ENCODE measurements at places on chromosomes 5 and 9.

- no peak for DNase-seq
These were observed 17.4 kb upstream of the COL5A1 start for GRCh38 chr9:134624137-134624591.

DNA sequence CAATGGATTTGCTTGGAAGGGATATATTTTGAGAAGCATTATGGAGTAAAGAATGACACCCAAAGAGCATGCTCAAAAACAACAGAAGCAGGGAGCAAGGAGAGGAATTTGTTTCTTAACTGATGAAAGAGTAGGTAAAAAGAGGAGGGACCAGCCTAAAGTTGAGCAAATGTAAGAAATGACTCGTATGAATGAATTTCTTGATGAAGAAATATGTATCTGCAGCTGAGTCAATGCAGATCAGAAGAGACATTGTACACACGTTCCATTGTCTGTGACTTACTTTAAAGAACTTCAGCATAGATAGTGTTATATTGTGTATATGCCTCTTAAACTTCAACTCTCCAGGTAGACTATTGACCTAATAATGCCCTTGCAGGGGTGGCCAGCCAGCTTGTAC, 112.7 kb upstream of the NREP start:
- DNase-seq, result no peak

- no peak for DNase-seq
These were observed 18.7 kb downstream of the RAB14 start for GRCh38 chr9:121182989-121183388.

GRCh38 chr5:55437859-55438206, 96.9 kb downstream of the PLPP1 start:
- no peak for DNase-seq

GRCh38 chr9:1098551-1098950, 48.4 kb downstream of the DMRT2 start:
- DNase-seq, result no peak

DNA sequence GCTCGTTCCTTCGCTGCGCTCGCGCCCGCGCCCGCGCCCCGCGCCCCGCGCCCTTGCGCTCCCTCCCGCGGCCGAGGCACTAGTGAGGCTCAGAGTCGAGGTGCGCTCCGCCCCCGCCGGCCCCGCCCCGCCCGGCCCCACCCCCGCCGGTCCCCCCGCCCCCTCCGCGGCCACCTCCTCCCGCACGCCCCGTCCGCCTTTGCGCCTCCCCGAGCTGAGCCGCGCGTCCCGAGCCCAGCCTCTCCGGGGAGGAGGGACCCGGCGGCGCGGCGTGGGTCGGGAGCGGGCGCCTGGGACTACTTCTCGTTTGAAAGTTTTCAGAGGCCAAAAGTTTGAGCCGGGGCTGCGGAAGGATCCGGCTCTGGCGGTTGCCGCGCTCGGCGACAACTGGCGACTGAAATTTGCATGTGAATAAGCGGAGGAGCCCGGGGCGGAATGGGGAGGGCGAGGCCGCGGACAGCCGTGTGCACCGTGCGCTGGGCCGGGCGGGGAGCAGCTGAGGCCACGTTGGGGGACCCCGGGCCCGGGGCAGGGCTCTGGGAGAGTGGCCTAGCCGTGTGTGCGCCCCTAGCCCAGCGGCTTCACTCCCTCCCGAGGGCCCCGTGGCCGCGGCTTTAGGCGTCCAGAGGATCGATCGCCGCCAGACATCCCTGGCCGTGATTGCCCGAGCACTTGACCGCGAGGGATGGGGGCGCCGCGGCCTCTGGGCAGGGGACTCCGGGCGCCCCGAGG, at the start of gene NOTCH1:
TSS of gene NOTCH1 (minus strand) at position 84 of the 732 bp plus-strand sequence. CDS start 262 bp downstream, outside the sequence.
- peak; percentile 73 for DNase-seq

DNA sequence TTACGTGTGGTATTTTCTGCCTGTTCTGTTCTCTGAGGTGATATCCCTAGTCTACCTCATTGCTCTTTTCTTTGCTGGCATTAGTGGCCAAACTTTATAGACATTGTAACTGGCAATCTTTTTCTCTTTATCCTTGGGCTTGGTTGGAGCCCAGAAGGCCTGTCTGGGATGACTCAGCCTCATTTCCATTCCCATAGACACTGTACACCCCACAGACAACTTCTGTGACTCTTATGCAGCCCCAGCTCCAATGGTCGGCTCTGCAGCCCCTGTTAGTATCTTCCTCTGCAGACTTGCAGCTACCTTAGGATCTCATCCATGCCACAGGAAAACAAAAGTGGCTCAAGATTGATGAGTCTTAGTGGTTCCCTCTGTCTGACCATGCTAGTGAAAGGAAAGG, 79.8 kb downstream of the CFAP95 start:
- DNase-seq, result no peak

DNA sequence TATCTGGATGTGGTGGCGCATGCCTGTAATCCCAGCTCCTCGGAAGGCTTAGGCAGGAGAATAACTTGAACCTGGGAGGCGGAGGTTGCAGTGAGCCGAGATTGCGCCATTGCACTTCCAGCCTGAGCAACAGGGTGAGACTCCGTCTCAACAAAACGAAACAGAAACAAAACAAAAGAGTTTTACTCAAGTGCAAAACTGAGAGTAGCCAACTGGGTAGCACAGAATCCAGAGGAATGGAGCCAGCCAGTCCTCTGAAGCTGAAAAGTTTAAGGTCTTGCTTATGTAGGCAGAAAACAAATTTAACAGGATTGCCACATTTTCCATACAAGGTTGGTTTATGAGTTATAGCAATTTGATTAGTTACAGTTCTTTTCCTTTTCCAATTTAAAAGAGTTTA, 32.0 kb downstream of the SPIN1 start:
- no peak for DNase-seq

GRCh38 chr5:31161781-31162181, 31.7 kb upstream of the CDH6 start:
- DNase-seq, result no peak

DNA sequence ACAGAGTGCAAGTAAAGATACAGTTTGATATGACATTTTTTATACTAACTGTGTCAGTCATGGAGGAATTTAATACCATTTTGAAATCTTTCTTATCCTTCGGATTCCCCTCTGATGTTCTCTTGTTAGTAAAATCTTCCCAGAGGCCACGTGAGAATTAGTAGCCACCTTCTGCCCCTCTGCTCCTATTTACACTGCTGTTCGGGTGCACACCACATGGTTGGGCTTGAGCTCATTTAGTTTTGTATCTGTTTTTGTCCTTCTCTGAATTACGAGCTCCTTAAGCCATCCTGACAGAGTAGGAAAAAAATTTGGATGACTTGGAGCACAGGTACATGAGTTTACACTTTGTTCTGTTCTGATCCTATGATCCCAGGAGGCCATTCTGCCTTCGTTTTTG, 109.7 kb downstream of the SV2C start:
- DNase-seq, result no peak

GRCh38 chr9:109496841-109497225, 1.3 kb downstream of the PTPN3 start:
- DNase-seq, result no peak

GRCh38 chr9:96020792-96021550, 145.5 kb downstream of the ERCC6L2 start:
- peak; percentile 49 for DNase-seq

DNA sequence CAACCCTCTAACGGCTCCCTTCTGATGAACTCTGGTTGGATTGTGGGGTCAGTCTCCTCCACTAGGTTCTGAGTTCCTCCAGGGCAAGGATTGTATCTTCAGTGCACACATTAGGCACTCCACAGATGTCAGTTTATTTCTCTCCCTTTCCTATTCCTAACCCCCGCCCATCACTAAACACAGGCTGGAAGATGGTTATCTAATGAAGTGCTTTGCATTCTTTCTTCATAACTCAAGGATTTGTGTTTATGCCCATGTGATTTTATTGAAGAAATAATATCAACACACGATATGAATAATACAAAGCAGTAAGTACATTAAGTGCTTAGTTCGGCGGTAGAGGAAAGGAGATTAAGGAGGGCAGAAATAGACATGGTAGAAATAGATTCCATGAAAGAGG, 4.4 kb upstream of the CREBRF start:
- no peak for DNase-seq

DNA sequence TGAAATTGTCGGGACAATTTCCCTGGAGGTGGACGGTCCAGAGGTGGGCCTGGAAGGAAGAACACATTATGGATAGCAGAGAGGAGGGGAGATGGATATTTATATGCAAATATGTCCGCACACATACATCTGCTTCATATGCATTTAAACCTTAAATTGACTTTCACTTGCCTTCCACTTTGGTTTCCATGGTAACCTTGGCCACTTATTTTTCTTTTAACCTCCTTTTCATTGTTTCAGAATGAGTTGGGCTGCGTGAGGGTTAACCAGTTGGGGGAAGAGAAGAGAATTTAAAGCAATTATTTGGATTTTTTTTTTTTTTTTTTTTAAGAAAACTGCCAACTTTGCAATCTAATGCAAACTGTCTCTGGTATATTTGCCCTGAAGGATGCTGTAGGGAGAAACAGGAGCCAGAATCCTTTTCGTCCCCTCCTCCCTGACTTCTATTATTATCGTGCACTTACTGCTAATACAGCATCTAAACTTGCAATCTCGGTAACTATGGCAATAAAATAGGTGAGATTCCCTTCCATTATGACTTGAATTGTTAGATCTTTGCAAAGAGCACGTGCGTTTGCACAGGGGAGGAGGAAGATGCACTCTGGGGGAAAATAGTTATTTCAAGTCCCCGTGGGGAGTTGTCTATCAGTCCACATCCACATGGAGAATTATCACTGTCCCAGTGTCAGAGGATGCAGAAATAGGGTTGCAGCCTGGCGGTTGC, 35.6 kb downstream of the TLR4 start:
- no peak for DNase-seq

GRCh38 chr9:109771796-109772531, 8.0 kb upstream of the PALM2AKAP2 start:
- DNase-seq, result no peak

- DNase-seq, result no peak
These were observed 200.0 kb downstream of the ATP10B start for GRCh38 chr5:160651692-160652645.

DNA sequence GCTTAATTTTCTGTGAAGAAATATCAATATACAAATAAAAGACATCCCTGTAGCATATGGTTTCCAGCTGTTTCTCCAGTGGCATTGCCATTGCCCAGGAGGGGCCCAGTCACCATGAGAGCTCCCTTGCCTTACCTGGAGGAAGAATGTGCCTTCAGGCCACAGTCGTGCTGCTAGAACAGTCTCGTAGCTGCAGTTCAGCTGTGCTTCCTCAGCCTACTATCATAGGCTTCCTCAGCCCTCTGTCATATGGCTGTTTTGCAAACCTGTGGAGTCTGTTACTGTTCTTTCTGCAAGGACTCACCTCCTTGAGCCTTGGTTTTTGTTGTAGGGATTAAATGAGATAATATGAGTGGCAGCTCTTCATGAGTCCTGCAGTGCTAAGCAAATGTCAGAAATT, 67.6 kb downstream of the RCL1 start:
- DNase-seq, result no peak

DNA sequence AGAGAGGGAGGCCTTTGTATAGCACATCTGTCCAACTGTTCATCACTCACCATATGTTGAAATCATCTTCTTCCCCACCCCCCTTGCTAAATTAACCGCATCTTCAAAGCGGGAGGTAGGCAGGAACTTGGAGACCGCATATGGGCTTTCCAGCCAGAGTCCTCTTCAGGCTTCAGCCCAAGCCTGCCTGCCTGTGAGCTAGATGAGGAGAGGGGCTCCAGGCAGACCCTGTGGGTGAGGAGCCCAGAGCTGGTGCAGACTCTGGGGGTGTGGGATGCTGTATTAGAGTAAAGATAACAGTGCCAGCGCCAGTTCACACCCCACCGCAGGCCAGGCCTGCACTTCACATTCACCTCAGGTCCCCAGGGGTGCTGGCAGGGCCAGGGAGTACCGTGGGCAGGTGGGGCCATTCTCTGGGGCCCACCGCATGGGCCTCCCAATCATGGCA, 16.2 kb downstream of the PRRC2B start:
- DNase-seq, result no peak

GRCh38 chr5:74028406-74028805, 402.4 kb downstream of the ARHGEF28 start:
- no peak for DNase-seq
